Activated CD8-positive, alpha-beta memory T cell treated with anti-CD3 and anti-CD28 coated beads for 24 hours (primary cell): ENCODE measurements at places on chromosomes 5 and 9.
A peak's percentile ranks its signal among the peaks of the same experiment; 100 is the strongest.

- no peak for DNase-seq
Measured at GRCh38 chr9:110246214-110246613, 10.1 kb downstream of the TXN start.

- DNase-seq, result no peak
Measured at GRCh38 chr5:177503351-177504085, 6.1 kb downstream of the DOK3 start.

DNA sequence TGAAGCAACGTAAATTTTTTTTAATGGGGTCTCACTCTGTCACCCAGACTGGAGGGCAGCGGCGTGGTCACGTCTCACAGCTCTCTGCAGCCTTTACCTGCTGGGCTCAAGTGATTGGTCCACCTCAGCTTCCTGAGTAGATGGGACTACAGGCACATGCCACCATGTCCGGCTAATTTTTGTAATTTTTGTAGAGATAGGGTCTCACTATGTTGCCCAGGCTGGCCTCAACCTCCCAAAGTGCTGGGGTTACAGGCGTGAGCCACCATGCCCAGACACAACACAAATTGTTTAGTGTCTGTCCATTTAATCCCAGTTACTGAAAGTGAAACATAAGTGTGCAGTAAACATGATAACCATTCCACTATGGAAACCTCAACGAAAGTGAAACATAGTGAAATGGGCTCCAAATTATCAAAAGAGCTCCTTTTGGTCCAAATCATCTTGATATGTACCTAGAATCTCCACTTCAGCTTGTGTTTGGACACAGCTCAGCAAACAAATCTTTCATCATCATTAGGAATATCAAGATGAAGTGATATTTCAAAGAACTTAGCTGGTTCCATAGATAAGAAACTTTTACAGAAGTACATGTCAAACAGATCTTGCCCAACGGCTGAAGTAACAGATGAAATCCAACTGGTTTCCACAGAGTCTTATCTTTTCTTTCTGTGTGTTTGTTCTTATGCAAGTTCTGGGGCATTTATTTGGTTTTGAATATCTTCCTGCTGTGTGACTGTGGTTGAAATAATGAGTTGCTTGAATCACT lies 41.2 kb upstream of the PLPP1 start:
- DNase-seq, result no peak

- DNase-seq, result no peak
Measured at GRCh38 chr5:180205916-180206315, 3.1 kb downstream of the RASGEF1C start.

DNA sequence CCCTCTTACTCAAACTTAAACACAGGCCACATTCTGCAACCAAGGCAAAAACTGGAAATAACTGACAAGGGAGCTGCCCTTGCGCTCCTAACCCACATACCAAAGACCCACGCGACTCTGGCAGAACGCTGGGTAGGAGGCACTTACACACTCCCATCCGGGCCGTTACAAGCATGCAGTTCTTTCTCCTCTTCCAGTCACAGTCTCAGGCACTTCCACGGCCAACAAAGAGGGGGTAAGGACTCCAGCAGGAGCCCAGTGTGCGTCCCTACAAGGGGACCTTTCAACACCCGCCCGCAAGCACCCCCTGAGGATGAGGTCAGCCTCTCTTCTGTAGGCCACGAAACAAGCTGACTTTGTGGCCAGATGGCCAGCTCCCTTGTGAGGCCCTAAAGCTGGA lies 57.4 kb downstream of the SERINC5 start:
- no peak for DNase-seq

DNA sequence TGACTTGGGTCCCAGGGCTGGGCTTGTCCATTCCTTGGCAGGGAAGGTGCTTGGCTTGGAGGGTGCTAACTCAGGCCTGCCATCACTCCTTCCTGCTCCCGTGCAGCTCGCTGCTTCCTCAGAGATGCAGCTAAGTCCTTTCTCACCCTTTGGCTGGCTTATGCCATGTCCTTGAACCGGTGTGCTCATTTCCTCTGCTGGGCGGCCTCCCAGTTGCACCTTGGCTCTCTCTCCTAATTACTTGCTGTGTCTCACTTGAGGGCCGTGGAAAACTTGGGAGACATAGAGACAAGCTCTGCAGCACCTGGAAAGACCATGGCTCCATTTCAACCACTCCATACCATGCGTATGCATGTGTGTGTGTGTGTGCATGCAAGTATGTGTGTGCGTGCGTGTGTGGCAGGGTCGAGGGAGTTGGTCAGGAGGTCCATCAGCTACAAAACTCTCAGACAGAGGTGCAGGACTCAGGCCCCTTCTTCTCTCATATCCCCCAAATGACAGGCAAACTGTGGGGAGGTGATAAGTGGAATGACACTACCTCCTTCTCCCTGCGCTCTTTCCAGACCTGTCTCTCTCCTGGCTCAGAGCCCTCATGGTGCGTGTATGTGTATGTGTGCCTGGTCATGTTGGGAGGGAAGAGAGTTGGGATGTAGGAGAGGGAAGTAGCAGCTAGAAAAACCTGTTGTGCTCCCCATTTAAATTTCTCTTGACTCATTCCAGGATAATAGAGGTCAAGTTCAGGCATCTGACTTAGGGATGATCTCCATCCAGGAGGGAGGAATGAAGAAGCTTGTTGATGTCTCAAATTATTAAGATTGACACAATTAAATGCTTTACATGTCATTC lies 17.6 kb upstream of the MTMR12 start:
- no peak for DNase-seq

DNA sequence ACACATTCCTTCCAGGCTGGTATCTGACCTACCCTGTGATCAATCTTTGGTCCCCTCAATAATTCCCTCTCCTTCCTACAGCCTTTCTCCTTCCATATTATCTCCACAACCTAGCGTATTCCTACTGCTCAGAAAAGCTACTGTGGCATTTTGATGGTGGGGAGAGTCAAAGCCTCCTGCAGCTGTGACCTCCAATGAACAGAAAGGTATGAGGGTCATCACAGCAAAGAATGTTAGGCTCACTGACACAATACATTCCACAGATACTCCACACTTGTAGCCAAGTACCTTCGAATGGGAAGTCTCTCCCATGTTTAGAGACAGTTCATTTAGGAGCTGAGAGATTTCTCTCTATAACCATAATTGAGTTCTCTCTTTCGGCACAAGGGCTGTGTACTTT lies 5.9 kb downstream of the FBN2 start:
- no peak for DNase-seq

- DNase-seq, result no peak
Measured at GRCh38 chr9:123772967-123773366, 157.0 kb downstream of the DENND1A start.

DNA sequence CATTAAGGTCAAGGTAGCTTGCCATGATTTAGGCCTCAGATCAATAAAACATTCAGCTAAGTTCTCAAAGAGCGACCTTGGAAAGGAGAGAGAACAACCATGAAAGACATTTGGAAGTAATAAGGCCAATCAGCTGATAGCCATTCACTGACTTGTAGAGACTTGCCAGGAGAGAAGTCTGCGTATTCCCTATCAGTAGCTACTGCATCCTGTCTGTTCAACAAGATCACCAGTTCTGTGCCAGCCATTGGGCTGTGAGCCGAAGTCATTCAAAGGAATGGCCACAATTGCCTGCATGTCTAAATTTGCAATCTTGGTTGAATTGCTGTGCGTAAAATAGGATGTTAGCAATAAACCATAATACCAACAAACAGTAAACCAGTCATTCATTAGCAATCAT lies 219.8 kb downstream of the FBXL7 start:
- no peak for DNase-seq

DNA sequence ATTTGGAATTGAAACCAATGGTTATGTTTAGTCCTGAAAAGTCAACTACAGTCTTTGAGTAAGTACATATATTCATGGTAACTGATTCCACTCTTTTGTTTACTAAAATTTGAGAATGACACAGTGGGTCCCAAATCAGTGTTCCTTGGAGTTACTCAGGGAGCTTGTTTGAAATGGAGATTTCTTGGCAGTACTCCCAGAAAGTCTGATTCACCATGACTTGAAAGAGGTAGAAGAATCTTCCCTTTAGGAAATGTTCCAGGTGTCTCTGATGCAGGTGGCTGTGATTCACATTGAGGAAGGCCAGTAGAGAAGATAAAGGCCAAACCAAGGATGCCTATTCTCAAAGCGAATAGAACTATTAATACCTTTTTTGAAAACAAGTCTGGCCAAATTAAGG lies 1078.3 kb downstream of the CDH12 start:
- DNase-seq, result no peak

DNA sequence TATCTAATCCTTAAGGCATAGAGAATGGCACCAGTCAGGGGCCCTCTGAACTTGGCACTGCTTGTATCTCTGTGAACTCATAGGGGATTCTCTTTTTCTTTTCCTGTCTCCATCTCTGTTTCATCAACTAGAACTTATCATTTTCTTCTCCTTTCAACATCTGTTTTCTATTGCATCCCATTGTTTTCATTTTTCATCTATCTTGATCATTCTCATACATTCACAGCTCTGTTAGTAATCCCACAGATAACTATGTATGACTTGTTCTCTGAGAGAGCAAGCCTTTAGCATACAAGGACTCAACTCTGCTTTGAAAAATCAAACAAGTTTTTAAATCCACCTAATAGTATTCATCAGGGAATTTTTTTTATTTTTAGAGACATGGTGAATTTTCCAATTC lies 264.3 kb downstream of the ARRDC3 start:
- DNase-seq, result no peak

DNA sequence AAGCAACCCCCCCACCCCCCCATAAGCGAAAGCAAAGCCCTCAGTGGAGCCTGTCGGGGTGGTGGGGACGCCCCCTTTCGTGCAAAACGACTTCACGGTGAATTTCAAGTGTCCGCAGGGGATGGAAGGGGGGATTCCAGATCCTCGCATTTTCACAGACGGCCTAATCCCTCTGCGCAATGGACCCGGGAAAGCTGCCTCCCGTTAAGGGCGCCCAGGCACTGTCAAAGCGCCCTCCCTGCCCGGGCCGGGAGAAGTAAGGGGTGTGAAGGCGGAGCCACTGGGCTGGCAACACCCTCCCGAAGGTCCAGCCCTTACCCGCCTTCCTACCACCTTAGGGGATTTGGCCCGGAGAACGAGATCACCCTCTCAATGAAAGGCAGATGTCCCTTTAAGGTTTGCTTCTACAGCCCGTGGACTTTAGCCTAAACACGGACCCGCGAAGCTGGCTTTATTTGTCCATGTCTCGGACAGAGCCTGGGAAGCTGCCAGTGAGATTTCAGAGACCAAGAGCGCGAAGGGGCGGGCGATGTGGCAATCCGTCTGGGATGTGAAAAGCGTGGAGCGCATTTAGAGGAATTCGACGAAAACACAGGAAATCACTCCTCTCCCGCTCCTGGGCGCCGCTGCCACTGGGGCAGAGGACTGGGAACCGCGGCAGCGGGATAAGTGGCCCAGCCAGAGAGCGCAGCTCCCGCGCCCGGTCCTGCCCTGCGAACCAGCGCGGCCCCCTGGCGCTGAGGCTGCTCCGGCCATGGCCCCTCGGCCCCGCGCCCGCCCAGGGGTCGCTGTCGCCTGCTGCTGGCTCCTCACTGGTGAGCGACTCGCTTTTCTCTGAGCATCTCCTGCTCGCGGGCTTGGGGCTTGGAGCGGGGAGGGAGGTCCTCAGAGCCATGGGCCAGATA lies at the start of the genes ITGA1 and PELO:
ITGA1 (plus strand) TSS at position 317 of the 905 bp plus-strand sequence; CDS start at position 755, 438 bp downstream.
PELO (plus strand) TSS at position 317 of the 905 bp plus-strand sequence. CDS start 12,479 bp downstream, outside the sequence.
- peak; percentile 85 for DNase-seq

DNA sequence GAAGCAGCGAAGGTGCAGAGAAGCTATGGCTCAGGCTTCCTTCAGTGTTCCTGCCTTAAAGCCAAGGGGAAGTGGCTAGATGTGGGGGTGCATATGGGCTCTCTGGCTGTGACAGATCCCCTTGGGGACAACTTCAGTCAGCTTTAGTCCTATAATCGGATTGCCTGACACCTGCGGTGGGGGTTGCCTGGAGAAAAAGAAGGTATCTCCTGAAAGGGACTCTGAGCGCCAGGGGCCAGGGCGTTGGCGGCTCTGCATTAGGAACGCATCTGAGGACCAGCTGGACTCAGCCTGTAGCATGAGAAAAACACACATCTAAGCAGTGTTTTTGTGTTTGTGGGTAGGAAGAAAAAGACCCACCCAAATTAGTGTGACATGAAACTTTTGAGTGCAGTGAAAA lies 84.3 kb upstream of the OTULINL start:
- no peak for DNase-seq

DNA sequence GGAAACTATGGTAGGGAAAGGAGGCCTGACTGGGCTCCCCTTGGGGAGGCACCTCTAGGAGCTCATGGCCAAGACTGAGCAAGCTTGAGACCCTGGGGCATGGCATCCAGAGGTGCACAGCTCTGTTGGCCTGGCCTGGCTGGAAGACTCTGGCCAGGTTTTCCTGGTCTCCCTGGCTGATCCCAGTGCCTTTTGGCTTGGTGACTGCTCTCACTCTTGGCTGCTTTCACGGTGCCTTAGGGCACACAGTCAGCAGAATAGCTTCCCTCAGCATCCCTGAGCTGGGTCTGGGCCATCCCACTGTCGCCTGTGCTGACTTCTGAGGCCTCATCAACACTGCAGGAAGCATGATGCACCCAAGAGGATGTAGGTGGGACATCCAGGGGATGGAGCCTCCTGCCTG lies 13.4 kb upstream of the DELE1 start:
- DNase-seq, result no peak

DNA sequence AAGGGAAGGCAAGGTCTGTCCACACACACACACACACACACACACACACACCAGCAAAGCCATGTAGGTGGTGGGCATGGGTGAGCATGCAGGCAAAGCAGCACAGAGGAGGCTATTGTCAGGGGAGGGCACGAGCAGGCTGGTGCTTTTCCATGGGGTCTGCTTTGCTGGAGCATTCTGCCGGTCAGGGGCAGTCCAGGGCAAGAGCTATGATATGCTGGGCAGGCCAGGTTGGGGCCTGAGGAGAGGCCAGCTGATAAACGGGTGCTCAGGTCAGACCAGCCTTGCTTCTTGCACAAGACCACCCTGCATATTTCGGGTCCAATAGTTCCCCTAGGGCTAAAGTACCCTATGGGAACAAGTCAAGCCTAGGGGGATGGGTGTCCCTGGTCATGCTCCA lies 253.9 kb upstream of the DMAC1 start:
- no peak for DNase-seq

- DNase-seq, result no peak
Measured at GRCh38 chr5:31531543-31531887, 378 bp downstream of the DROSHA start.
